Left lung (tissue), 14 donors: ENCODE measurements at places on chromosomes 4 and X. TPM values are rescaled to one million over a fixed set of nuclear protein-coding genes. Genes with fewer than 3 reads are reported as not detected.

SPATA4 gene
- 0.84 TPM for total RNA-seq

CFP gene
- total RNA-seq = 25.4 TPM

KCNE5 gene
- 0.84 TPM for total RNA-seq

HSD17B10 gene
- total RNA-seq = 81.0 TPM

TNIP3 gene
- 8.8 TPM for total RNA-seq

- DNase-seq = no peak
Observed at GRCh38 chr4:83205760-83206159, 78.8 kb downstream of the COQ2 start.

DNA sequence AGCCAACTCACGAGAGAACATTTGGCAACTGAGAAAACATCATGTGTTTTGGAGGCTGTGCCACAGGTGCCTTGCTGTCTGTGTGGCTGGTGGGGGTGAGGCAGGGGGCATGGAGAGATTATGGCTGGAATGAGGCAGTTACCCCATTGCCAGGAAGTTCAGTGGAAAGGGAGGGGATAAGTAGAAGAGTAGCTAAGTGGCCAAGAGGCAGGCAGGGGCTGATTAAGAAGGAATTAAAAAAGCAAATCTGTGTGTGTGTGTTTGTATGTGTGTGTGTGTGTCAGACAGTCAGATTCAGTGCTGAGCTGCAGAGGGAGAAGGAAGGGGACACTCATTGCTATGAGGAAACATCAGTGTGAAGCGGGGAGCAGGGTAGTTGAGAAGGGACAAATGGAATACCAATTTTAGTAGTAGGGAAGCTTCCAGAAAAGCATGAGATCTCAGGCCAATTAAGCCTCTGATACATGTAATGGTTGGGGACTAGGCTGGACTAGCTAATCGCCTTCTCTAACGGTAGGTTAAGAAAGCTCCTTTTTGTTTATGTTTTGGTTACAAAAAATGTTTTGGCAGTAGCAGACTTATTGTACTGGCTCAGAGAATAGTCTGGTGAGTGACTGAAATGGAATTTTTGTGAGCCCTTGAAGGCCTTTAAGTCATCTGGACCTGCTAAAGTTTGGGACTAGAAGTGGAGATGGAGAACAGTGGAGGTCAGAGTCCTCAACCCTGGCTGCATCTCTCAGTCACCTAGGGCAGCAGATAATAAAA is 18.5 kb downstream of the TMEM164 start:
- no peak for DNase-seq

DNA sequence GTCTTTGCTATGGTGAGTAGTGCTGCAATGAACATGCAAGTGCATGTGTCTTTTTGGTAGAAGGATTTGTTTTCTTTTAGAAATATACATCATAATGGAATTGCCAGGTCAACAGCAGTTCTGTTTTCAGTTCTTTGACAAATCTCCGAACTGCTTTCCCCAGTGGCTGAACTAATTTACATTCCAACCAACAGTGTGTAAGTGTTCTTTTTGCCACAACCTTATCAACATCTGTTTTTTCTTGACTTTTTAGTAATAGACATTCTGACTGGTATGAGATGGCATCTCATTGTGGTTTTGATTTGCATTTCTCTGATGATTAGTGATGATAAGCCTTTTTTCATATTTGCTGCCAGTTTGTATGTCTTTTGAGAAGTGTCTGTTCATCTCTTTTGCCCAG is 406.3 kb downstream of the DTHD1 start:
- no peak for DNase-seq

- no peak for DNase-seq
Observed at GRCh38 chr4:141541851-141542250, 94.5 kb upstream of the IL15 start.

GRCh38 chr4:112884406-112884805 is 165.0 kb upstream of the ANK2 start:
- DNase-seq = no peak

- no peak for DNase-seq
Observed at GRCh38 chr4:4985844-4986243, 33.4 kb downstream of the CYTL1 start.

DNA sequence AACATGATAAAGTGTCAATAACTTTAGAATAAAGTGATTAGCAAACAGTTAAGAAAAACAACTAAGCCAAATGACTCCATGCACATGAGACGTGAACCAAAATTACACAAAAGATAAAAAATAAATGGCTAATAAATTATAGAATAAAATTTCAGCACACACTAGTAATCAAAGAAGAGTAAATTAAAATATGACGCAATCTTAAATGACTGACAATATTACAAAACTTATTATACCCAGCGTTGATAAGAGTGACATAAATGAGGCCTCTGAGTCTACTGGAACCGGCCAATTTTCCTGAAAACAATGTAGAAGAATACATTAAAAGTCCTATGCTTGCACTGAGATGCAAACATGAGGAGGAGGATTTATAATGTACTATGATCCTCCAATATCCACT is 187.4 kb downstream of the DHX15 start:
- no peak for DNase-seq
